ENCODE measurements at places on chromosomes 7 and 10.

- no peak for DNase-seq
Observed at GRCh38 chr10:100645613-100646392, 99.6 kb upstream of the PAX2 start.

- DNase-seq, result no peak
Observed at GRCh38 chr10:82668221-82668895, 793.4 kb downstream of the NRG3 start.

GRCh38 chr10:50044941-50045664 is 22.7 kb upstream of the WASHC2A start:
- DNase-seq, result no peak

GRCh38 chr10:119665901-119666708 is 14.9 kb downstream of the BAG3 start:
- no peak for DNase-seq

DNA sequence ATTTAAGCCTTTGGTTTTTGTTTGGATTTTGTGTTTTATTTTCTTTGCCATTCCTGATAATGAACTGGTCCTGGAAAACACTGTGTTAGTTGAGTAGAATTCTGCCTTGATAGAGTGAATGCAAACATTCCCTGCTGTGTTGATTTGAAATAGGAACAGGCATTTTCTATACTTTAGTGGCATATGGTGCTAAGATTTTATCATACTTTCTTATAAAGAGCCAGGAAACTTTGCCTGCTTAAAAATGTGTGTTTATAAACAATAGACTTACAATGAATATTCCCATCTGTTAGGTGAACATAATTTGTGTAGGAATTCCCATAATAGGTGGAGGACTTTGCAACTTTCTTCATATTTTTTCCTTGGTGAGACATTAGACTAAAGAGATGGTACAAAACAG is 333.3 kb downstream of the SDK1 start:
- DNase-seq, result no peak

DNA sequence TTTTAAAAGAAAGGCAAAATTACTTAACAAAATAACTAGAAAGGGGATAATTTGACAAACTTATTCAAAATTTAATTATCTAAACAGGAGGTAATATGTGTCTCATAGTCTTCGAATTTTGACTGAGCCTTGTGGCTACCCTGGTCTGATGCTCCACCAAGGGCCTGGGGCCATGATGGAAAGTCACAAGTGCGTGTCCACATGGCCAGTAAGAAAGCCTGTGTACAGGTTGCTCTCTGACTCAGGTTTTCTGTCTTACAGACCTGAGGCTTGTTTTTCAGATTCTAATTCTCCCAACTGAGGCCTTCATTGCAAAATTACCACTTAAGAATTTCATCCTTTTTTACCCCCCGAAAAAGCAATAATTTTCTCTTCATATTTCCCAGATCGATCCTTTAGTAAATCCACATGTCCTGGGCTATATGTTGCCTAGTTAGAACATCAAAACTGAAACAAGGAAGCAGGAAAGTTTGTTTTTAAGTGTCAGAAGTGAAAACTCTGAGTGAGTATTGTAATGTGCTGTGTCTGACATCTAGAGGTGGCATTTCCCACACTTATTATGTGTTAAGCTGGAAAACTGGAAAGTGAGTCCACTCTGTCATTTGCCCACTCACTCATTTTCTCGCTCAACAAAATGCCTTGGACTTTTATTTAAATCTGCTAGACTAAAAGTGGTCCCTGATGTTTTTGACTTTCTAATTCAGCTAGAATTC is 10.0 kb downstream of the CYP3A43 start:
- DNase-seq, result no peak

GRCh38 chr7:42236976-42237810 is at the start of gene GLI3:
Gene GLI3, minus strand, starts transcription at chr7:42237209. Its CDS starts 13,956 bp downstream, at chr7:42223253.
- DNase-seq, result no peak

DNA sequence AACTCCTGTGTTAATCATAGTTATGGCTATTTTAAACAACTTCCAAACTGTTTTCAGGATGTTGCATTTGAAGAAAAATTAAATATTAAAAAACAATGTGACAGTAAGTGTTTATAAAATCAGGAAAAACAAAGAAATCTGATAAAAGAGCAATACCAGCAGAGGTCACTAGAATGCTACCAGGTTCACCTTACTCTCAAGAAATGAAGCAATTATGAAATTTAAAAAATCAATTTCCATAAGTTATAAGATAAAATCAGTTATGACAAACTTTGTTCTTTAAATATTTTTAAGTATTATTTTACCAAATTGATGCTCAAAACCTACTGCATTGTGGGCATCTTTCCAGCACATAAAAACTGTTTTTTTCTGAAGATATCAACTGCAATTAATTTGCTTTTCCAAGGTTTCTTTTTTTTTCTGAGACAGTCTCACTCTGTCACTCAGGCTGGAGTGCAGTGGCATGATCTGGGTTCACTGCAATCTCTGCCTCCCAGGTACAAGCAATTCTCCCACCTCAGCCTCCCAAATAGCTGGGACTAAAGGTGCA is 50.7 kb upstream of the RHEB start:
- no peak for DNase-seq

GRCh38 chr7:22700559-22701002 is 26.4 kb upstream of the IL6 start:
- no peak for DNase-seq

DNA sequence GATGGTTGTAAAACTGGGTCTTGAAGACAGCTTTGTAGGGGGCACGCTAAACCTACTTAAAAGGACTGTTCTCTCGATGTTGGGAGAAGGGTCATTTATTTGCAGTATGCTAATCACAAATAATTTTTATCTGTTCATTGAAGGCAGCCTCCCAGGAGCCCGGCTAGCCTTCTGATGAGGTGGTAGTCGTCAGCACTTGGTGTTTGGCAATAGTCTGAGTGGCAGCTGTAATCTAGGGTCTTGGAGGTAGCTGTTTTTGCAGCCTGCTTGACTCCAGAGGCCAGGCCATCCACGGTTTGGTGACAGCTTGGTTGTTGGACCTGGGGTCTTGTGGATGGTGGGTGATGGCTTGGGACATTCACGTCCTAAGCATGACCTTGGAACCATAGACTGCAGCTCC is 2.2 kb downstream of the GTF2IRD1 start:
- no peak for DNase-seq

- DNase-seq, result no peak
Observed at GRCh38 chr7:128407751-128408708, 1.8 kb downstream of the IMPDH1 start.

DNA sequence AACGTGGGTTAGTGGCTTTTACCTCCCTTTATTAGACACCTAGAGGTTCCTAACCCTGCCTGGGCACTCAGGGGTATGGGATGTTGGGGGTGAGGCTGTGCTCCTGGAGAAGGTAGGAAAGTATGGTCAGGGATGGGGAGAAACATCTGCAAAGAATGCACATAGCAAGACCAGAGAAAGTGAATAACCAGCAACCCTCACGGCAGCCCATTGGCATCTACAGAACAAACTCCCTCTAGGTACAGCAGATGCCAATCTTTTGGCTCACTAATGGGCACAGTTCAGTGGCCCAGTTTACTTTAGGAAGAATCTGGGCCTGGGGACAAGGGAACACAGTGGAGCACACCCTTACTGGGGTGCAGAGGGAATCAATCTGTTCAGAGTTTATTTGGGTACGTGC is 143.9 kb downstream of the JAZF1 start:
- no peak for DNase-seq

- DNase-seq, result no peak
Observed at GRCh38 chr7:26535483-26536007, 243.9 kb downstream of the SNX10 start.

All from CMK (cell line).